NCI-H1930 (cell line): ENCODE measurements at places on chromosomes 11 and 22.

- DNase-seq: no peak
Observed at GRCh38 chr11:122305426-122306320, 189.7 kb upstream of the BLID start.

GRCh38 chr11:85718991-85719807, 33.2 kb upstream of the CCDC89 start:
- DNase-seq: no peak

GRCh38 chr11:89442801-89443200, 48.4 kb downstream of the NOX4 start:
- DNase-seq: no peak

DNA sequence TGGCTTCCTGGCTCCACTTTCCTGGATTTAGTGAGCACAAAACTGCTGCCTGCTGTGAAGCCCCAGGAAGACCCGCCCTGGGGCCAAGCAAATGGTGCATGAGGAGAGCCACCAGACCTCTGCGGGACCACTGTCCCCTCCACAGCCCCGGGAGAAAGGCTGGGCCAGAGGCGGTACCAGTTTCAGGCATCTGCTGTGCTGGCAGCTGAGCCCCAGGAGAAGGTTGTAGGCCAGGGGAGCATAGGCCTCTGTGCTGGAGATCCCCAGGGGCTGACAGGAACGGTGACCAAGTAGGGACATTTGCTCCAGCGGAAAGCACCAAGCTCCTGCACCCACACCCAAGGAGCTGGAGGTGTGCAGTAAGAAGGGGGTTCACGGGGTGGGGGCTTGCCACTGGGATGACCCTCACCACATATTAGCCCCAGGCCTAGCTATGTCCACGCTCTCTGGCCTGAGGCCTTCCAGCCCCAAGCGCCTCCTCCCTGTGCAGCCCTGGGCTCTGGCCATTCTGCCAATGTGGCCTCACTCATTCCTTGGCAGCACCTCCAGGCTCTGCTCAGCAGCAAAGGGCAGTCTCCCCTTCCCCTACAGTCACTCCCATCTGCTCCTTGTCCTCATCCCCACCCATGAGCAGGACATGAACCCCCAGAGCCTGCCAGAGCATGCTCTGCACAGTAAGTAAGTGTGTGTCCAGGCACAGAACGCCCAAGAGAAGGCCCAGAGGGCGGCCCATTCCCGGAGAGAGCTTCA, 24.0 kb upstream of the COMT start:
- no peak for DNase-seq
